NCI-H1105 treated with DMSO at 0.1 percent for 48 hours (cell line): ENCODE measurements at places on chromosomes 5 and 9.

GRCh38 chr9:26888271-26888670, 4.3 kb downstream of the CAAP1 start:
- DNase-seq = no peak

- no peak for DNase-seq
Measured at GRCh38 chr5:52956915-52957747, 32.0 kb upstream of the ITGA2 start.

DNA sequence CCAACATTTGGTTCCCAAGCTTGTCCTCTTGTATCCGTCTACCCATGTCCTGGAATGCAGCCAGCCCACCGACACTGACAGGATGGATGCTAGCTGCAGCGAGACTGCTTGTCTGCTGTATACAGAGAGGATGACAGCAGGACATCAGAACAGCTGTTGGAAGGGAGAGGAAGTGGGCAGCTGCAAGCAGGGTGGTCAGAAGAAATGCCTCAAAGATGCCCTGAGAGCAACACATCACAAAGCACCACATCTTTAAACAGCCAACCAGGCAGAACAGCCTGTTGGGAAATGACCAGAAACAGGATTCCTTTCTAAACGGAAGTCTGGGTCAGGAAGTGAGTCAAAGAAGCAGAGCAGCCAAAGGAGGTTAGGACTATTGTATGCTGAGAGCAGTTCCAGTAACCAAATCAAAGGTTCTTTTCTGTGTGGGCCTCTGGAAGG, 219.1 kb downstream of the NDUFS4 start:
- no peak for DNase-seq

GRCh38 chr5:157379983-157380382, 80.0 kb upstream of the NIPAL4 start:
- no peak for DNase-seq

DNA sequence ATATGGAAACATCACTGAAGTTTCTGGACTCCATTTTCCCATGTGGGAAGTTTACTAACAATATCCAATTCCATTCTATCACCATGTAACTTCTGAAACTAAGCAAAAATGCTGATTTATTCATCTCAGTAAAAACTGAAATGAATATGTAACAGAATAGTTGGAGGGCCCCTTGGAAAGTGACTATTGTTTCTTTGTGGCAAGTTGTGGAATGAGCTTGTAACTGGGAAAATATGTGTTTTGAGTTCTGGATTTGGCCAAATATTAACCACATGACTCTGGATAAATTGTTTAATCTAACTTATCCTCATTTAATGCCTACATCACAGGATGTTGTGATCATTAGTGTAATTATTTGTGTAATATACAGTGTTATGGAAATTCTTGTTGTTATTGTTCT, 619.3 kb downstream of the TLE4 start:
- DNase-seq = no peak

GRCh38 chr5:93331863-93332262, 249.2 kb downstream of the NR2F1-AS1 start:
- DNase-seq = no peak

GRCh38 chr5:63923914-63924313, 38.3 kb downstream of the HTR1A start:
- DNase-seq = peak; percentile 63

GRCh38 chr5:179256328-179257175, 88.7 kb downstream of the ADAMTS2 start:
- DNase-seq = no peak

GRCh38 chr5:135344349-135344748, 54.7 kb downstream of the MACROH2A1 start:
- DNase-seq = no peak

DNA sequence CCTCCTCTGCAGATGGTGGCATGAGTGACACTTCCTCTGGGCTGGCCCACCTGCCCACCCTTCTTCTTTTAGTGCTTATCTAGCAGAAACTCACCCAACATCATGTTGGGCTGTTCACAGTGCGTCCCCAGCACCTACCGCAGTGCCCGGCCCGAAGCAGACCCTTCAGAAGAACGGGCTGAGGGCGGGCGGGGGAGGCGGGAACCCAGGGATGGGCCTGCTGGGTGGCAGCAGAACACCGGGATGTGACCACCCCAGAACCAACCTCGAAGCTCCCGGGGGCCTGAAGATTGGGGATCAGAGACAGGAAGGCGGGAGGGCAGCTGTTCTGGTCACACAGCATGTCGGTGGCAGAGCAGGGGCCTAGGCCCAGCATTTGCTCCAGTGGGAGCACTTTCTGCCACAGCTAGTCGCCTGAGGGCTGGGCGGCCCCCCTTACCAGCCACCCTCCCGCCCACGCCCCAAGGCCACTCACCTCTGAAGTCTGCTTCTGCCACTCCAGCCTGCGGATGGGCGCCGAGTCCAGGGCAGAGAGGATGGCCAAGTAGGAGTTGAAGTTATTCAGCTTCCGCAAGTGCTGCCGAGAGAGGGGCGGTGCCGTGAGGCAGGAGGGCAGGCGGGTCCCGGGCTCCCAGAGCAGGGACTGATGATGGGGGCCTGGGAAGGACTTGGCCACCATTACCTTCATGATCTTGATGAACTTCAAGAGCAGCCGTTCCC, 38.7 kb downstream of the PRRT1B start:
- no peak for DNase-seq
